ENCODE measurements at places on chromosomes 6 and 20.
A peak's percentile ranks its signal among the peaks of the same experiment; 100 is the strongest.

DNA sequence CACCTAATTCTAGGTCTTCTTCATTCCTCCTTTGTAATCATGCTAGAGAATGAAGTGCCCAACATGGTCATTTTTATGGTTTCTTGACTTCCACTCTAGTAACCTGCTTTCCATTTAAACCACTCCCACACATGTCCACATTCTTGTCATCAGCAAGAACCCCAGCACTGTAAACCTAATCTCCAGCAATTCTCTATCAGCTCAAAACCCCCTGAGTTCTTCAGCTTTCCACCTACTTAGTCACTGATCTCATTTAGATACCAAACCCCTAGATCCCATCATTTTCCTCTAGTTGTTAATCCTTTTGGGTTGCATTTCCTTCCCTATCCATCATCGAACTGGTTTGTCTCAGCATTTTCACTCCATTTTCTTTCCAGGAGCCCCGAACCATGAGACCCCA lies 49.7 kb downstream of the GOPC start:
- no peak for DNase-seq

DNA sequence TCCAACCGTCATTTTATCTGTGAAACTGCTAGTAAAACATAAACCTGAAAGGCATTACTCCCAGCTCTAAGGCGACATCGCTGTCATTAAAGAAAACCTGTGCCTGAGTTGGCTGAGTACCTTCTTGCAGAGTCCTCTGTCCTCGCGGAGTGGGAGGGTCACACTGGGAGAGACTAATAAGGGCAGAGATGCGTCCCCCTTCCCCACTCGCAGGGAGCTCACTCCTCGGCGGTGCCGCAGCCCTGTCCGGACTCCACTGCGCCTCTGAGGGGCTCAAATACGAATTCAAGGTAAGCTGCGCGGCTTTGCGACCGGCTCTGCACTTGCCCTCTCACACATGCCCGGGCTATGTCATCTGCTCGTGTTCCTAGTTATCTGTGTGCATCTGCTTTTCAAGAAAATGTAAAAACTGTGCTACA lies at the start of gene COL19A1:
COL19A1 (plus strand) TSS at position 206 of the 419 bp plus-strand sequence. CDS start 13,012 bp downstream, outside the sequence.
- DNase-seq = peak; percentile 20

DNA sequence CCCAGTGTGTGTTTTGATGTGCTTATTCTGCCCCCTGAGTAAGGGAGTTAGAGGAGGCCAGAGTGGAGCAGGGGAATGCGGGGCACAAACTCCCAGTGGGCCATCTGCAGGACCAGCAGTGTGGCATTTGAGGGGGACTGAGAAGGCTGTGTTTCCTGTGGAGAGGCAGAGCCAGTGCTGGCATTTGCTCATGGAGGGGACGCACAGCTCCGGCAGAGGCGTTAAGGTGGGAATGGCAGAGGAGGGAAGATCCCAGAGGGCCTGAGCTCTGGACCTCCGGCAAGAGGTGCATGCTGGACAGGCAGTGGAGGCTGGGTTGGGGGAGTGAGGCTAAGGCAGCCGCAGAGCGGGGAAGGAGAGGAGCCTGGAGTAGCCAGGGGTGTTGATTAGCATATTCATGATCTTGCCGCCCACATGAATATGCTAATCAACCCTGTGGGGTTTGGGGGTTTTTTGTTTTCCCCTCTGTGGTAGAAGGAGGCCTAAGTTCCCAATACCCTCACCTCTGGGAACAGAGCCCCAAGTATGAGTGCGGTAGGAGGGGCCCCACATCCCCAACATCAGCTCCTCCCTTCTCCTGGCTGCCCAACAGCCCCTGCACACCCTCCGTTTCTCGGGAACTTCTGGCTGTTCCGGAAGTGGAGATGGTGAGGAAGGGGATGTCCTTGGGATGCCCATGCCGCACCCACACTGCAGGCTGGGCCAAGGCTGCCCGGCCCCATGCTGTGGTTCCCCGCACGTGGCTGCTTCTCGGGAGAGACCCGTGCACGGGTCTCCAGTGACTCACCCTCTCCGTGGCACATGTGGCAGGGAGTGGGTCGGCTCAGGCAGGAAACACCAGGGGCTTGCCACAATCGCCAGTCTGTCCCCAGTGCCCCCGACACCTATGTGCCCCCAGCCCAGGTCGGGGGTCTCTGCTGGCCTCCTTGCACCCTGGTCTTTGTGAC lies 33.8 kb downstream of the DLGAP4 start:
- no peak for DNase-seq

GRCh38 chr6:122423734-122424133 lies 24.3 kb downstream of the HSF2 start:
- DNase-seq = no peak

DNA sequence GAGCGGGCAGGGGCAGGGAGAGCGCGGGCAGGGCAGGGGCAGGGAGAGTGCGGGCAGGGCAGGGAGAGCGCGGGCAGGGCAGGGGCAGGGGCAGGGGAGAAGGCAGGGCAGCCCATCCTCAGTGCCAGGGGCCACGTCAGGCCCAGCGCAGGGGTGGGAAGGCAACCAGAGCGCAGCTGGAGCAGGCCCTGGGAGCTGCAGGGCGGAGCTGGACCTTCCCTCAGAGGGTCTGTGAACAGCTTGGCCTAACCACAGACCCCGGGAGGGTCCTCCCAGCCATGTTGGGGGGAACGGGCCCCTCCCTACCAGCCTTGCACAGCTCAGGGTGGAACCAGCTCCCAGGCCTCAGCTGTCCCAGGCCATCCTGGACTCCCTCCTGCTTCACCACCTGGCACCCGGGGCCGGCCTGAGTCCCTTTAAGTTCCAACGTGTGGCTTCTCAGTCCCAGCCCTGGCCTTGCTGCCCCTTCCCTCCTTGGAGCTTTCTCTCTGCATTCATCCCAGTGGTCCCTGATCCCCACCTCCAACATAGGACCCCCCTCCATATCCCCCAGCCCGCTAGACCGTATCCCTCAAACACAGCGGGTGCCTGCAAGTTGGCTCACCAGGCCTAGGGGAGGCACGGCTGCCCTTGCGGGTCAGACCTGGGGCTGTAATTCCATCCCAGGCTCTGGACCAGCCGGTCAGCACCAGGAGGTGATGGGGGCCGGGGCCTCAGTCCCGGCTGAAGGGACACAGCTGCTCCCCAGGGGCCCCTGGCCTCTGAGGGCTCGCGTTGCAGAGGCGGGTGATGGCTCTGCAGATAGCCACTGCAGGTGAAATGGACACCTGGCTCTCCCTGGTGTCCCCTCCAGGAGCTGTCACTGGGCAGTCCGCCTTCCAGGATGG lies 5.6 kb upstream of the ZBTB46 start:
- DNase-seq = no peak

DNA sequence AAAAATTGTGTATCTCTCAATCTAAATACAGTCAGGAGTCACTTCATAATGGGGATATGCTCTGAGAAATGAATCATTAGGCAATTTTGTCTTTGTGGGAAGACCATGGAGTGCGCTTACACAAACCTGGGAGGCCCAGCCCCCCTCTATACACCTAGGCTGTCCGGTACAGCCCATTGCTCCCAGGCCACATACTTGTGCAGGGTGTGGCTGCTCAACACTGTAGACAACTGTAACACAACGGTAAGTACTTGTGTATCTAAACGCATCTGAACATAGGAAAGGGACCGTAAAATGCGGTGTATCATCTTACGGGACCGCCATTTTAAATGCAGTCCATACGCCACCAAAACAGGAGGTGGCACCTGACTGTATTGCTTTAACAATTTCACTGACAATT lies 58.0 kb upstream of the FRMD1 start:
- no peak for DNase-seq

DNA sequence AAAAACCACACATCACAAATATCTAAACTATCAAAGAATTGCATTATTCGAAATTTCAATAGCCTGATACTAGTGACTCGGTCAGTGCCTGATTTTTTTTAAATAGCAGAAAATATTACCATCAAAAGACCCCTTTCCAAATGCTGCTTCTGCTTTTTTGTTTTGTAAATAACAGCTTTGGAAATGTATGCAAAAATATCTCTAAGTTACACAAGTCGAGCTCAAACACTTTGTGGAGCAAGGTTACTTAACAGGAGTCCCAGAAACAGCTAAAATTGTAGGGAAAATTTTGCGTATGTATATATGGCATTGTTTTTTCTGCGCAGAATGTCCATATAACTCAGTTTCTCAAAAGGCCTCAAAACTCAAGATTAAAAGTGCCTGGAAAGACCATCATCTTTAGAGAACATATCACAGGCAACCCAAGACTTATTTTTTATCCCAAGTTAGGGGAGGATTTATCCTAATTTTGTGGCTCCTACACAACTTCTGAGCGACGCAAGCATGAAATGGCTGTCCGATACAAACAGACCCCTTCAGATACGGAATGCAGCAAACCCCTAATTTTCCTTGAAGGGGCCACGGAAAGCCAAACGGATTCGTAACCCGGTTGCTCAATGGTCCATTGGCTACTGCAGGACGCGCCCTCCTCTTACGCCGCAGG lies 1.3 kb downstream of the CEP85L start:
- no peak for DNase-seq

DNA sequence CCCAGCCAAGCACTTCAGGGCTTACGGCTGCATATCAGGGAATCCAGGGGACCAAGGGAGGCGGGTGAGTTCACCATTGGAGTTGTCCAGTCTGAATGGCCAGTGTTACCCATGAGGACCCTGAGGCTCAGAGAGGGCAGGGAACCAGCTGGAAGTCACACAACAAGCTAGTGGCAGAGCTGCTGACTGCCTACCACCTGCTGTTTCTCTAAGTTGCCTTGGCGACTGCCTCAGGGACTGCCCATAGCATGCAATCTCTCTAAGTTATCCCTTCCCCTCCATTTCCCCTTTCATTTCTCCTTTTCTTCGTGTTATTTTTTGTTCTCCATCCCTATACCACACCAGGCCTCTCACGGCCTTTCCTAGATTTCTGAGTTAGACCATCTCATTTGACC lies 71.8 kb upstream of the SIRPA start:
- no peak for DNase-seq

- DNase-seq = no peak
Observed at GRCh38 chr6:12884983-12885382, 168.4 kb downstream of the PHACTR1 start.

DNA sequence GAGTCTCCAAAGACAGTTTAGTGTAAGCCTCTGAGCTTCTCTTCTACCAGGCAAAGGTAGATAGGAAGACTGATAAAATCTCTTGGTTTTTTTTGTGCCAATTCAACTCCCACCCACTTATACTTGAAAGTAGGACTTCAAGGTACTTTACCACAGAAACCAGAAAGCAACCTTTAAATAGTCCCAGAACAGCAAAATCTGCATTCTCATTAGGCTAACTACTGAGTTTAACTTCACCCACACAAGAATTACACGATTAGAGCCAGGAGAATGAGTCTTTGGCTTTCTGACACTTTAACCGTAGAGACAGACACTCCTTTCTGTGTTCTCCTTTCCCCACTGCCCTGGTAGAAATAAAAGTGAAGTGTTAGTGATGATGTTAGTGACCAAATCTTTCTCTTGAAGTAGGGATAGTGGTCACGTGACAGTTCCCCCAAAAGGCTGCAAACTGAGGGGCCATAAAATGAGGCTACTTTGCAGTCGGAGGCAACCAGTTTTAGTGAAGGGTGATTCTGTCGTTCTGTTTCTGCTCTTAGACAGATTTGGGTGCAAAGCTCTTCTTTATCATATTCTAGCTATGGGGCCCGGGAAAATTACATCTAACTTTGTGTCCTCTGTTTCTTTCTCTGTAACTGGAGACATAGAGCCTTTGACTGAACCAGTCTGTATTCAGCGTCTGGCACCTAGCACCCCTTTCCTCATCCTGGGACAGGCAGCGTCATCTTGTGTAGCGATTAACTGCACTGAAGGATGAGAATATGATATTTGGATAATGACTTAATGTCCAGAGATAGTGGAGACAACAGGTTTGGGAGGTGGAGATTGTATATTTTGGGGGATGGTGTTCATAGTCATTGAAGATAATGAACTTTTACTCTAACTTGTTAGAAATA lies 206.4 kb upstream of the CITED2 start:
- peak; percentile 10 for DNase-seq

DNA sequence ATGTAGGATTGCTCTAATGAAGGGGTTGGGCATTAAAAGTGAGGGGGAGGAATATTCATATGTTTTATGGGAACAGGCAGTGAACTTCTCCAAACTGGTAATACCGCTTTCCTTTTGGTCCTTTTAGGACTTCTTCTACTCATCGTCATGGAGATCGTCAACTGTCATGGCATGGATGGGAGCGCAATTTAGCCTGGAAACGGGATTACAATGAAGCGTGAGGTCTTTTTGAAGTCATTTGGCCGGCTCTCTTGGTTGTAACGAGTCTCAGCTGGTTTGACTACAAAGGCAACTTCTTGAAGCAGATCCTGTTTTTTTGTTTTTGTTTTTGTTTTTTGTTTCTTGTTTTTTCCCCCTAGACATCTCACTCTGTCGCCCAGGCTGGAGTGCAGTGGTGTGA lies 1.4 kb upstream of the HLA-E start:
- no peak for DNase-seq

DNA sequence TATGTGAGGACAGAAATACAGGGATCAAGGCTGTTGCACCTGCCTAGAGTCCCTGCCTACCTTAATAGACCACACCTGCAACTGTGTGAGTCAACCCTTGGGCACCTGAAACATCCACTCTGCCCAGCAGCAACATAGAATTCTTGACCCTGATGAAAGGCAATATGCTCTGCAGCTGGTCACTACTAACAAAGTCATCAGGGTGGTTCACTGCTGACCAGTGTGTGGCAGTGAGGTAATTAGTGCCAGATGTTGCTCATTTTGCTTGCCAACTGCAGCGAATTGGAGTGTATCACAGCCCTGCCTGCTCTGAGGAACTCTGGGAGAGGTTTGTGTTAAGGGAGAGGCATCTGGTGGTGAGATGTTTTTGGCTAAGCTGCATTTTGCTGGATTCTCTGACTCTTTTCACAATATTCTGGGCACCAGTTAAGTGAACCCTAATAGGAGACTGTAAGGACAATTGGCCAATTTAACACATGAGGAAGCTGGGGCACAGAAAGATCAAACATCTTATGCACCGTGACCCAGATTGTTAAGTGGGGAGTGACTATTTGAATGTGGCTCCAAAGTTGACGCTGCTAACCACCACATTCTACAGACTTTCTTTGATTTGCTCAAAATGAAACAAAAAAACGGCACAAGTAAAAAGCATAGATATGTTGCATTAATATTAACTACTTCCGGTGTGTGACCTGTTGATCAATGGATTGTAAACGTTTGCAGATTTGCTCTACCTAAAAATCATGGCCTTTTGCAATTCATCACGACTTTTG lies 61.9 kb upstream of the OPRM1 start:
- no peak for DNase-seq

DNA sequence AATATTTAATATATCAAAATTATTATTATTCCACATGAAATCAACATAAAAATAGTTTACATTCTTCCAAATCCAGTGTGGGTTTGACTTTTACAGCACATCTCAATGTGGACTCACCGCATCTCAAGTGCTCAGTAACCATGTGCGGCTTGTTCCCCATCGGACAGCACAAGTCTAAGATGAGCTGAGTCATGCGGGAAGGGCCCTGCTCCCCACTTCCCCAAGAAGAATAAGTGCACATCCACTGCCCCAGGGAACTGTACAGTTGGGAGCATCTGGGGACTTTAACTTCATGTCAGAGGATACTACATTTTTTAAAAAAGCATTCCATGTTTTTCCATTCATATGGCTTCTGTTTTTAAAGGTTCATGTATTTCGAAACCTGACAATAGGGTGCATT lies 325.6 kb downstream of the BTBD3 start:
- DNase-seq = no peak

GRCh38 chr6:131065112-131065823 lies 2.2 kb upstream of the EPB41L2 start:
- no peak for DNase-seq

- no peak for DNase-seq
Observed at GRCh38 chr20:4989570-4989969, 11.7 kb downstream of the SLC23A2 start.

GRCh38 chr6:166438211-166438861 lies 55.6 kb upstream of the MPC1 start:
- no peak for DNase-seq
